ENCODE measurements at places on chromosomes 12 and 14. TPM values are rescaled to one million over a fixed set of nuclear protein-coding genes. Genes with fewer than 3 reads are reported as not detected.

GRCh38 chr14:99718031-99718810, 34.1 kb downstream of the CYP46A1 start:
- no peak for DNase-seq
- no peaks in the 10 kb centered on the region for H3K36me3 ChIP-seq
- H3K4me1 ChIP-seq = no peaks in the 10 kb centered on the region
- H3K4me3 ChIP-seq = no peak overlapping the region
- H3K27ac ChIP-seq = no peak overlapping the region

DNA sequence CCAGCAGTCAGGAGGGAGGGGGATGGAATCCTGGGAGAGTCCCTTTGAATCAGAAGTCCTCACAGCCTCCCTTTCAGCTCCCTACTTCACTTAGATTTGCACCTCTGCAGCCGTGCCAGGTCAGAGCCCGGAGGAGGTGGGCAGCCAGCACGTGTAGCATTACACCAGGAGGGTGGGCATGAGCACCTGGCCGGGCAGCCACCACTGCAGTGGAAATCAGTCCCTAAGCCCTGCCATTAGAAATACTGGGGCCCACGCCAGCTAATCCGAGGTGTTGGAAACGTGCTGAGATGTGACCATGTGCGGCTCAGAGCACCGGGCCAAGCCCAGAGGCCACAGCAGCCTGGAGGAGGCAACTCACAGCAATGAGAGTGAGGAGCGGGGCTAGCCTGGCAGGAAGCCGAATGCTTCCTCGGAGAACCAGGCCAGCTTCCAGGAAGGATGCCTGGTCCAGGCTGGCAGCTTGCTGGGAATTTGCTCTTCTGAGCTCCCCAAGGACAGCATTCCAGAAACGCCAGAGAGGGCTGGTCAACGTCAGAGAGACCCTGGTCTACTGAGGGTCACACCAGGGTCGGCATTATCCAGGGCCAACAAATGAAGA, 9.4 kb upstream of the CACNA2D4 start:
- no peaks in the 10 kb centered on the region for H3K36me3 ChIP-seq
- no peaks in the 10 kb centered on the region for H3K27me3 ChIP-seq
- no peak for DNase-seq
- no peak overlapping the region for H3K27ac ChIP-seq
- H3K4me1 ChIP-seq = peaks cover 5% of the 10 kb centered on the region
- no peak overlapping the region for H3K4me3 ChIP-seq

DNA sequence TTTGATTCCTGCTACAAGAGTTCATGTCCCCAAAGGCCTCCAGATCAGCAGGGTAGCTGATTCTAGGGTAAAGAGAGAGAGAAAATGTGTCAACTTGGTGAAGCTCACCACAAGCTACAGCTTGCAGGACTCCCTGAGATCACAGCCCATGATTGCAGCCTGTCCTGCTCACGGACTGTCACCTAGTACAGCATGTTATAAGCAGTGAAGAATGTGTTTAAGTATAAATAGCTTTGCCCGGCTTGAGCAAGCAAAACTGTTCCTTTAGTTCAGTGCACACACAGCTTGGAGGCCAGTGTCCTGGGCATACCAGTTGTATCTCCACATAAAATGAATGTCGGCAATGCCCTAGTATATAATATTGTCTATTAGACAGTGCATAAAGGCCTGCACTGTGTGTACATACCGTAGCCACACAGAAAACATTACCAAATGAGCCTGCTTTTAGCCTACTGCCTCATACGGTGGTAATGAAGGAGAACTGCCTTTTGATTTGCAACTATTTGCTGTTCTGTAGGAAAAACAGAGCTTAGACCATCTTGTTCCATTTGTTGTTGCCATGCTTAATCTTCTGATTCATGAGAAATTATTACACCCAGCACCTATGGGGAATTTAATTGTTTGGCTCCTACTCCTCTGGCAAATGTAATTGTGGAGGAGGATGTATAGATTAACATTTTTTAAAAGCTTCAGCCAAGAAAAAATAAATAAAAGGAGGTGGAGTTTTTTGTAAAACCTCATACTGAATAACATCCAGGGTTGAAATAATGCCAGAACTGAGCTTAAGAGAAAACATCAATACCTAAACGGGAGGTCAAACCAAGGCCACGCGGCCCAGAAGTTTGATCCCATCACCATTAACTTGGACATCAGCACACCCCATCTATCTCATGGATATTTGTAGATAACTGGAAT, 108.1 kb upstream of the G2E3 start:
- no peak for DNase-seq
- H3K4me1 ChIP-seq = no peaks in the 10 kb centered on the region
- no peak overlapping the region for H3K27ac ChIP-seq
- H3K4me3 ChIP-seq = no peak overlapping the region
- H3K27me3 ChIP-seq = no peaks in the 10 kb centered on the region

- H3K27ac ChIP-seq = no peak overlapping the region
- no peak for DNase-seq
- no peaks in the 10 kb centered on the region for H3K27me3 ChIP-seq
- H3K36me3 ChIP-seq = no peaks in the 10 kb centered on the region
- no peaks in the 10 kb centered on the region for H3K4me1 ChIP-seq
These were observed 209.7 kb downstream of the BCAT1 start for GRCh38 chr12:24739106-24739779.

GRCh38 chr12:53728206-53728605, 954 bp upstream of the CALCOCO1 start:
- no peaks in the 10 kb centered on the region for H3K27me3 ChIP-seq
- H3K27ac ChIP-seq = peak overlapping the region; percentile 86
- DNase-seq = no peak
- H3K4me3 ChIP-seq = no peak overlapping the region
- peaks cover 16% of the 10 kb centered on the region for H3K36me3 ChIP-seq
- peaks cover 16% of the 10 kb centered on the region for H3K4me1 ChIP-seq

BLTP3B gene
- 30.4 TPM for total RNA-seq

DNA sequence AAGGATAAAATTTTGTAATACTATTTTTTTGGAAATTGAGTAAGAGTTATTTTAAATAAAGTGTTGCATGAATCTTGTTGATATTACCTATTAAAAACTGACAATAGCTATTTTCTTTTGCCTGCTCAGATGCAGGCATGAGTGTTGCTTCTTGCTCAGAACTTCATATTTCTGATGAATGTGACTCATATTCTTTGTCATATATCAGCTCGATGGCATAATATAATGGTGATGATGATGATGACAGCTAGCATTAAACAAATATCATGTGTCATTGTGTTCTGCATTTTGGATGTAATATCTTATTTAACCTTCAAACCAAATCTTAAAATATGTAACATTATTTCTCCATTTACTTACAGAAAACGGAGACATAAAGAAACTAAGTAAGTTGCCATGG, 605.5 kb upstream of the FOXG1 start:
- no peaks in the 10 kb centered on the region for H3K27me3 ChIP-seq
- no peaks in the 10 kb centered on the region for H3K36me3 ChIP-seq
- no peaks in the 10 kb centered on the region for H3K4me1 ChIP-seq
- H3K27ac ChIP-seq = no peak overlapping the region

IFT81 gene
- 11.9 TPM for total RNA-seq

Measured in upper lobe of left lung (tissue), 6 donors.